Esophagus mucosa (tissue), 1 donor: ENCODE measurements at places on chromosomes 5 and 9. TPM values are rescaled to one million over a fixed set of nuclear protein-coding genes. Genes with fewer than 3 reads are reported as not detected.

The SAXO1 gene
- total RNA-seq: not detected

The CFAP77 gene
- total RNA-seq: not detected

The LCN1 gene
- total RNA-seq: not detected

GRCh38 chr5:171410181-171410580 lies 9.3 kb upstream of the FGF18 start:
- ATAC-seq: no peak

DNA sequence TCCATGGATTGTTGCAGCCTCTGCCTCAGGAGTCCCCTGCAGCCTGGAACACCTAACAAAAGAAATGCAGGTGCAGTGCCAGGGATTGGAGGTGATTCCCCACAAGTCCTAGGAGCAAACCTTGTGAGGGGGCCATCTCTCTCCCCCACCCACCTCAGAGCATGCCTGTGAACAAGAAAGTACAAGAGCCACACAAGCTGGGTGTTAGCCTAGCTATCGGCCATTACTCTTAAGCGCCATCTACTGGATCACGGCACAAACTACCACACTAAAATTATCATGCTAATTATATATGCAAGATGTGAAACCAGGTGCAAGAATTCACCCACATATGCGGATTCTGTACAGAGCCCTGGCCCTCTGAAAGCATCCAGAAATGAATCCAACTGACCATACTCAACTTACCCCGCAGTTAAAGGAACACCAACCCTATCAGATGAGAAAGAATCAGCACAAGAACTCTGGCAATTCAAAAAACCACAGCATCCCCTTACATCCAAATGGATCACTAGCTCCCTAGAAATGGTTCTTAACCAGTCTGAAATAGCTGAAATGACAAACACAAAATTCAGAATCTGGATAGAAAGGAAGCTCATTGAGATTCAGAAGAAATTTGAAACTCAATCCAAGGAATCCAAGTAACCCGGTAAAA lies 16.5 kb upstream of the PRSS3 start:
- ATAC-seq: peak; percentile 65

The GABRA6 gene
- not detected for total RNA-seq

DNA sequence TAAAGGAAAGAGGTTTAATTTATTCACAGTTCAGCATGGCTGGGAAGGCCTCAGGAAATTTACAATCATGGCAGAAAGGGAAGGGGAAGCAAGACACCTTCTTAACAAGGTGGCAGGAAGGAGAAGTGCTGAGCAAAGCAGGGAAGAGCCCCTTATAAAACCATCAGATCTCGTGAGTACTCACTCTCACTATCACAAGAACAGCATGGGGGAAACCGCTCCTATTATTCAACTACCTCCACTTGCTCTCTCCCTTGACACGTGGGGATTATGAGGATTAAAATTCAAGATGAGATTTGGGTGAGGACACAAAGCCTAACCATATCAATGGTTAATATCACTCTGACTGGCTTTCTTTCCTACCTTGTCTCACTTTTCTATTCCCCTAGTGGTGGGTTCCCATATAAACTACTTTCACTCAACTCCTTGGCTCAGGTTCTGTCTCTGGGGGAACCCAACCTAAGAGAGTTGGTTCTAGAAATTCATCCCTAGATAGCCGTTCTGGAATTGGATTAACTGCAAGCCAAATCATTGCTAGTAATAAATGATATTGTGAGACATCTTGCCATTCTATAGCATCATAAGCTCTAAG lies 749.8 kb upstream of the GRAMD2B start:
- no peak for ATAC-seq

DNA sequence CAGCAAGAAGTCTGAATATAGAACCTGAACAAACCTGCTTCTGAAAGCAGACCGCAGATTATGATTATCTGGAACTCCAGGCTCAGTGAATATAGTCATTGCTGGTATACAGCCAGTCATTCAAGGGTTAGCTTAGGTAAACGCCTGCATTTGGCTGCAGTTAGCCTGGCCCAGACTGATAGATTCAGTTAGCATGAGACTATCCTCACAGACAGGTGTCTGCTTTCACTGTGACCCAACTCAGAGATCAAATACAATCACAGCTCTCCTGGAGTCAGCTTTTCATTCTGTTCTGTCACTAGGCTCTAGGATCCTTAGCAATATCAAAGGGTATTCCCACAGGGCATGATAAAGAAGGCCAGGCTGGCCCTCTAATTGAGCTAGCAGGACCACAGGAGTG lies 138.6 kb upstream of the PLCXD3 start:
- ATAC-seq: no peak

GRCh38 chr9:70079417-70080037 lies 35.9 kb downstream of the MAMDC2 start:
- no peak for ATAC-seq

DNA sequence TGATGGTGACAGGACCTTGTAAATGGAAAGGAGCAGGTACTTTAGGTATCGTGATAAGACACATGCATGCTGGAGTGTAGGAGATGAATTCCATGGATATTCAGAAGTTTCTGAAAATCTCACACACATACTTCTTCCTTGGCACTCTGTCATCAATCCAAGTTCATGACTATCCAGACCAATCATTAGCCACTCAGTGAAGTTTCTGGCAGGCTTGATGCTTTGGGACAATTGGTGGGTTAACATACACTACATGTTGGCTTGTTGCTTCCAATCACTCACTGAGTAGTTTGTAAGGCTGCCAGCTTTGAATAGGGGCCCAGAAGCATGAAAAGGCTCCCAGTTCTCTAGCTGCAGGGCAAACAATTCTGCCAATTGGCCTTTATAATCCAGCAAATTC lies 147.6 kb downstream of the CEMIP2 start:
- no peak for ATAC-seq

The CNTNAP3 gene
- total RNA-seq: 8.5 TPM

DNA sequence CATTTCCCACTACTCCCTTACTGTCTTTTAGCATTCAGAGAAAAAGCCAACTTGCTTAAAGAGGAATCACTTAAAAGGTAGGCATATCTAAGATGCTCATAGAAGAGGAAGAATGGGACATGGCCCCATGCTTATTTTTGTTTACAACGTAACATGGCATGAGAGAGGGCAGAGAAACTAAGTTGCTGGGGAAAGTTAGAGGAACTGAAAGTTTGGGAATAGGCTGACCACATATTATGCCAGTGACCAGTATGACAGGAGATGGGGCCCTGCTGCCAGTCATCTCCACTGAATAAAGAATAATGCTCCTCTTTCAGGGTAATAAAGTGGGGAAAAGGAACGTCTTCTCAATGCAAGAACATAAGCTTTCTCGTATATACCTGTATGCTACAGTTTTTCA lies 1.9 kb downstream of the PLPP6 start:
- ATAC-seq: no peak

- ATAC-seq: no peak
These were observed 1637.9 kb upstream of the ACO1 start for GRCh38 chr9:30746589-30746988.

DNA sequence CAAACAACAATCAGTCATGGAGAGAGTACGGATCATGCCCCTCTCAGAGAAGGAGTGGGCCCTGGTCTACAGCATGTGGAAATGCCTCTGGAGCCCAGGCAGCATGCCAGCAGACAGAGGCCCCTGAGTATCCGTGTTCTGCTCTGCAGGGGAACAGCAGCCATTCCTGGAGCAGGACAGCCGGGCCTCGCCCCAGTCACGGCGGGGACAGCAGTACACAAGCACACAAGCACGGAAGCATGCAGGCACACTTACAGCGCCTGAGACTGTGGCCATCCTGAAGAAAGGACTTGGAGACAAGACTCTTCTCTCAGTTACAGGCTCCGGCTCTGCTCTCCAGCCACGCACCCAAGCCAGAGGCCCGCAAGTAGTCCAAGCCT lies 102.6 kb upstream of the ALDH1B1 start:
- no peak for ATAC-seq

DNA sequence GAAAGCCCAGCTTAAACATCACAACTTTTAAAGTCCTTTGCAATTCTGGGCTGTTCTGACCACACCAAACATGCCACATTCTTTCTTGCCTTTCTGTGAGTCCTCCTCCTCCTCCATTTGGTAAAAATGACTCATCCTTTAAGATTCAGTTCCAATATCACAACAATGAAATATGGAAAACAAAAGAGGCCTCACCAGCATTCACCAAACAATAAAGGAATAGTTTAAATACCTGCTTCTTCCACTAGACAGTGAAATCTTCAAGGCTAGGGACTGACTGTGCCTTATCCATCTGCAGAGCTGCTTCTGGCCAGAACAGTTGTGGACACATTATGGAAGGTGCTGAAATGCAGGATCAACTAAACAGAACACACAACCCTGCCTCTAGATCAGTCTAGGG lies 36.0 kb downstream of the NR6A1 start:
- peak; percentile 57 for ATAC-seq

GRCh38 chr9:107455425-107456135 lies 34.0 kb downstream of the KLF4 start:
- ATAC-seq: no peak

DNA sequence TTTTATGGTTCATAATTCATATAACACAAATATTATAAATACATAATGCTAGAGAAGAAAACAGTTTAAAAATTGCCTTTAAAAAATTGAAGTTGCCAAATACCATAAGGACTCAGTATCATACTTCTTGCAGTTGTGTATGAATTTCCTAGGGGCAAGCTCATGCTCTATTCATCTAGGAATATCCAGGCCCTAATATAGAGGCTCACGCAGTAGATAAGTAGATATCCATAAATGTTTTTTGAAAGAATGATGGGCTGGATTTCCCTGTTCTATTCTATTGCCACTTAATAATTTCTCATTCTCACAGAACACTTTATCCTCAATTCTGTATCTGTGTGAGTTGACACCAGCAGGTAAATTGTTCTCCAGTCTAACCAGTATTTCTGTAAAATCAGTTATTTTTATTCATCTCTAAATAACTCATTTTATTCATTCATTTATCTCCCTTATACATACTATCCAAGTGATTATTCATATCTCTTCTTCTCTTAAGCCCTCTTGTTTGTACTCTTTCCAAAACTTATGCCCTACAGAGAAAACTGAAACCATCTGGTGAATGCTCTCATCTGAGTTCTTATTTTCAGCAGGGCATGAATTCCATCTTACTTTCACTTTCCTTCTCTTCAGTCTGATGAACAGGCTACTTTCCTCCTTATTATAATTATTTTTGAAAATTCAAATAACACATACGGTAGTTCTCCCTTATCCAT lies 97.1 kb downstream of the SLC44A1 start:
- ATAC-seq: no peak

The LRRC19 gene
- 0.08 TPM for total RNA-seq

GRCh38 chr5:136619556-136619955 lies 254.2 kb upstream of the TRPC7 start:
- no peak for ATAC-seq

The CERCAM gene
- total RNA-seq: 5.5 TPM

DNA sequence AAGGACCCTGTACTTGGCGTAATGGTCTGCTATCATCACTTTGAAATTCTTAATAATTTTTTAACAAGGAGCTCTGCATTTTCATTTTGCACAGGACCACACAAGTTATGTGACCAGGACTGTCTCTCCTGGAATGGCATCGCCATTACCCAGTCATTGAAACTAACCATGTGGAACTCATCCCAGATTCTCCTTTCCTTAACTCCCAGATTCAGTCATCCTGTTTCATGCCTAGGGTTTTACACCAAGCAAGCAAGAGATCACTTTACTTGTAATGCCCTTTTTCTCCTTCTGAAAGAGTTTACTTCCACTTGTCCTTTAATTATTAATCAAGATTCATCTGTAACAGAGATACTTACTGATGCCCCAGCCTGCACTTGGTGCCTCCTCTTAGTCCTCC lies 12.0 kb downstream of the FRMD3 start:
- ATAC-seq: no peak

DNA sequence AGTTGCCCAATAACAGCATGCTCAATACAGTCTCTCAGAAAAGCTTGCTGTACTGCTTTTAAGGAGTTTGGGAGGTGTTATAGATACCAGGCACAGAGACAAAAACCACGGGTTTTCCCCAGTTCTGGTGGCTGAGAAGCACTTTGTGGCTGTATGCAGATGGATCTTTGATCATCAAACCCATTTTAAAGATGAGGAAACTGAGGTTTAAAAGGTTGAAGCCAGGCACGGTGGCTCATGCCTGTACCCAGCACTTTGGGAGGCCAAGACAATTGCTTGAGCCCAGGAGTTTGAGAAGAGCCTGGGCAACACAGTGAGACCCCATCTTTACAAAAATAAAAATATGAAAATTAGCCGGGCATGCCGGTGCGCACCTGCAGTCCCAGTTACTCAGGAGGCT lies 46.3 kb upstream of the PLPP6 start:
- ATAC-seq: no peak

GRCh38 chr9:19665146-19665863 lies 123.5 kb downstream of the SLC24A2 start:
- no peak for ATAC-seq

DNA sequence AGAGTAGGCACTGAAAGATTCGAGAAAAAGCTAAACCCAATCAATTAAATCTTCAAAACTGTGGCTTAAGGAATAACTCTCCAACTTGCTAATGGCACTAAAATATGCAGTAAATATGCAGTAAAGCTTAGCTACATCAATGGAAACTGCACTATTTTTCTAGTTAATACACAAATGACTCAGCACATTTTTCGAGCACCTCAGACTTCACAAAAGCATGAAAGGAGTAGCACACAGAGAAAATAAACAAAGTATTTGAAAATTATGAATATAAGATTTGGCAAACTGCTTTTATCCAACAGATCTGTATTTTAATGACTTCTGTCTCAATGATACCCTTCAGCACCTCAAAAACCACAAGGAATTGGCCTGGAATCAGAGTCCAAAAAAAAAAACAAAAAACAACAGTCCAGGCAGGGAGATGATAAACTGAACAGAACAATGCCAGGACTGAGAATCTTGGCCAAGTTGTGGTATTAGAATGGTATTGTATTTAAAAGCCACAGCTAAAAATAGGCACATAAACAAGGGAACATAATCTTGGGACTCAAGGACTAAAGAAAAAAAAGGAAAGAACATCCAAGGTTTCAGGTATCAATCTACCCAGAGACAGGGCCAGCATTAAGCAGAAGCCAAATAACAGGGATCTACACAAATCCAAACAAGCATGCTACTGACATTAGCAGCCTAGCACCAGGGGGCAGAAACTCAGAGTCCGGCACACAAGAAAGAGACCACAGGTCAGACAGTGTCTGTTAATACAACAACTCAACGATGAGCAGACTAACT lies 21.4 kb downstream of the TMEM245 start:
- ATAC-seq: no peak

The BASP1 gene
- 4.9 TPM for total RNA-seq

DNA sequence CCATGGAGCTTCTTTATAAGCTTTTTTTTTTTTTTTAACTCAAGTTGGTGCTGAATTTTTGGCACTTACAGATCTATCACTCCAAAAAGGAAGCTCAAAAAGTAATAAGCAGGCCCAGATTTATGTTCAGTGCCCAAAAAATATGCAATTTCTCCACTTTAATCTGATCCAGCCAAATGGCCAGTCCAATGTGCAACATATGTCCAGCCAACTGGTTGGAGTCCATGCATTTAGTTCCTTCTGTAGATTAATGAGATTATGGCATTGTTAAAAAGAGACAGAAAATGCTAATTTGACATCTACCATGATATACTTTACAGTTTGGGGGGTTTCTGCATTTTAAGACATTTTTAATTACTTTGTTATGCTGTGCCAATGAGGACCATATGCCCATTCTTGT lies 129.5 kb downstream of the SLC1A3 start:
- ATAC-seq: no peak

The UGT3A2 gene
- total RNA-seq: not detected
